Stimulated activated CD8-positive, alpha-beta memory T cell treated with anti-CD3 and anti-CD28 coated beads, Interleukin-4, amount 100 ng/mL, for 4 hours (primary cell): ENCODE measurements at places on chromosomes 4 and X.

GRCh38 chr4:89403826-89404225 lies 96.2 kb upstream of the GPRIN3 start:
- no peak for DNase-seq

DNA sequence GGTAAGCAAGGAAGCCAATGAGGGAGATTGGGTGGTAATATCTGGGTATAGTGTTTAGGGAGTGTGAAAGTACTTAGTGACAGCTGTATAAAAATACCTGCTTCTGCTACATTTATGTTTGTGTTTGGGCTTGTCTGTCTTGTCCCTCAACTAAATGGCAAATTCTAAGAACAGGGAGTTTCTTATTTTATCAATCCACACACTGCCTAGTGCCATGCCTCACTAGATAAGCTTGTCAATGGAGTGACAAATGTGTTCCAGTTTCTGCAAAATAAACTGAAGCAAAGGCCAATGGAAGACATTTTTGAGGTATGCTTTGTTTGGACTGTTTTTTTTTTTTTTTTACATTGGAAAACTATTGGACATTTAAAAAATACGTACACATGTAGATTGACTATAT lies 418.0 kb downstream of the SH2D1A start:
- DNase-seq = no peak

DNA sequence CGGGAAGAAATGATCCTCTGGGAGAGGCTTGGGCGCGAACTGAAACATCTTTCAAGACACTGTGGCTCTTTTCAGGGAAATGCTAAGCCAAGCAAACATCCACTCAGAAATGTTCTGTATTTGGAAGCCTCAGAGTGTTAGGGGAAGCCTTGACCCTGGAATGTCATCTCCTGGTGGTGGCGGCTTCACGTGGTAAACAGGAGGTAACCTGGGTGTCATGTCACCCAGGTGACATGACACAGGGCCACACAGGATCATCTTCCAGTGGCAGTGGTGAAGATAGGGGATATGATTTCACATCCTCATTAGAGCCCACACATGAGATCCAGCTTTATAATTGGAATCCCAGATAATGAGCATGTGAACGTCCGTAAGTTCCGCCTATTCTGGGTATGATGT lies 140.0 kb downstream of the TBL1X start:
- no peak for DNase-seq

DNA sequence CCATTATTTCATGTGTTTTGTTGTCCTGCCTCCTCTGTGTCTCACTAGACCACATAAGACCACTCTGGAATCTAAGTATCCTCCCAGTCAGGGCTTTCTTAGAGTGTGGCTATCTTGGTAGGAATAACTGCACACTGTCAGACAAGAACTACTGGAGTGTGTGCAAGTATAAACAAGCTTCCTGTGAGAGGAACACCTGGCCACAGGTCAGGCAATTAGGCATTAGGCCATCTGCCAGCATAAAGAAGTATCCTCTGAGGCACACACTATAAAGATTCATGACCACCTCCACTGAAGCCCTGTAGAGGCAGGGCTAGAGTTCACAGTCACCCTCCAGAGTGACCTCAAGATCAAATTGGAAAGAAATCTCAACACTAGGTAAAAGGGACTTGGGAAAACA lies 507.0 kb upstream of the PABPC4L start:
- no peak for DNase-seq

- DNase-seq = no peak
Observed at GRCh38 chrX:42459735-42460134, 318.2 kb downstream of the PPP1R2C start.

DNA sequence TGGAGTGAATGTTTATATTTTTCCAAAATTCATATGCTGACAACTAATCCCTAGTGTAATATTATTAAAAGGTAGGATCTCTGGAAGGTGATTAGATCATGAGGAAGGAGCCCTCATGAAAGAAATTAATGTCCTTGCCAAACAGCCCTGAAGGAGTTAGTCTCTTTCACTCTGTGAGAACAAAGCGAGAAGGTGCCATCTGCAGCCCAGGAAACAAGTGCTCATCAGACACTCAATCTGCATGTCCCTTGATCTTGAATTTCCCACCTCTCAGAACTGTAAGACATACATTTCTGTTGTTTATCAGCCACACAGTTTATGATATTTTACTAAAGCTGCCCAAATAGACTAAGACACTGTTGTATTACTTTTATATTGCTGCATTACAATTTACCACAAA lies 1283.4 kb downstream of the PCDH7 start:
- DNase-seq = no peak

DNA sequence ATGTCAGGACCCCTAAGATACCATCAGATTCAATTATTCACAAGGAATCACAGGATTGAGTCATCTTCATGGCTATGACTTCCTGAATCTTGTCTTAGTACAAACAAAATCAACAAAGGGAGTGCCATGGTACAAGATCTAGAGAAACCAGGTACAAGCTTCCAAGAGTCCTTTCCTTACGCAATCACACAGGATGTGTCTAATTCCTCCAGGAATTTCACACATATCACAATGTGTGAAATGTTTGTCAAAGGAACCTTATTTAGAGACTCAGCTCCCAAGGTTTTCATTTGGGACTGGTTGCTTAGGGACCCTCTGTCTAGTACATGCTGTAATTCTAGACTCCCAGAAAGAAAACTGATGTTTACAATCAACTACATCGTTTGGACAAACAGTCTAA lies 83.0 kb downstream of the MAB21L2 start:
- DNase-seq = no peak

GRCh38 chr4:72295966-72296557 lies 264.3 kb downstream of the NPFFR2 start:
- DNase-seq = no peak

- no peak for DNase-seq
Observed at GRCh38 chrX:27915617-27916016, 65.6 kb downstream of the DCAF8L1 start.

DNA sequence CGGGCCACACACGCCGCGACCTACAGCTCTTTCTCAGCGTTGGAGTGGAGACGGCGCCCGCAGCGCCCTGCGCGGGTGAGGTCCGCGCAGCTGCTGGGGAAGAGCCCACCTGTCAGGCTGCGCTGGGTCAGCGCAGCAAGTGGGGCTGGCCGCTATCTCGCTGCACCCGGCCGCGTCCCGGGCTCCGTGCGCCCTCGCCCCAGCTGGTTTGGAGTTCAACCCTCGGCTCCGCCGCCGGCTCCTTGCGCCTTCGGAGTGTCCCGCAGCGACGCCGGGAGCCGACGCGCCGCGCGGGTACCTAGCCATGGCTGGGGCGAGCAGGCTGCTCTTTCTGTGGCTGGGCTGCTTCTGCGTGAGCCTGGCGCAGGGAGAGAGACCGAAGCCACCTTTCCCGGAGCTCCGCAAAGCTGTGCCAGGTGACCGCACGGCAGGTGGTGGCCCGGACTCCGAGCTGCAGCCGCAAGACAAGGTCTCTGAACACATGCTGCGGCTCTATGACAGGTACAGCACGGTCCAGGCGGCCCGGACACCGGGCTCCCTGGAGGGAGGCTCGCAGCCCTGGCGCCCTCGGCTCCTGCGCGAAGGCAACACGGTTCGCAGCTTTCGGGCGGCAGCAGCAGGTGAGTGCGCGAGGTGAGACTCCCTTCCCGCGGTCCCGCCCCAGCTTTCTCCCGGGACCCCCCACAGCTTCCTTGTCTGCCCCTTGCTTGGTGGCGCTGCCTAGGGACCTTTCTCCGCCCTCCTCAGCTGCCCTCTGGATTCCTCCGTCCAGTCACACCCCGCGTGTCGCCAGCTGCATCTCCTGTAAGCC lies 678 bp downstream of the BMP3 start:
- DNase-seq = no peak

DNA sequence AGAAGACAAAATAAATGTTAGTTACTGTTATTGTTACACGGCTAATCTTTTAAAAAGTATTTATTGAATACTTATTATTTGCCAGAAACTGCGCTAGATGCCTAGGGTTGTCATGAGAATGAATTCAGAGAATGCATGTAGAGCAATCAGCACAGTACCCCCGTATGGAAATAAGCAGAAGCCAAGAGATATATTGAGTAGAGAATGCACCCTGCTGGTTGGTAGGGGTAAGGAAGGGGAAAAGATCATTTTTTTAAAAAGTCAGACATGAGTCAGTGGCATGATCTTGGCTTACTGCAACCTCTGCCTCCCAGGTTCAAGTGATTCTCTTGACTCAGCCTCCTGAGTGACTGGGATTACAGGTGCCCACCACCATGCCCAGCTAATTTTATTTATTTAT lies 13.1 kb upstream of the DRP2 start:
- no peak for DNase-seq
